ENCODE measurements at places on chromosomes 12 and 14. TPM values are rescaled to one million over a fixed set of nuclear protein-coding genes. Genes with fewer than 3 reads are reported as not detected.

Gene MMAB
- total RNA-seq: 29.3 TPM

Gene OR6C76
- not detected for total RNA-seq

Gene DPPA3
- total RNA-seq: not detected

Gene PLA2G1B
- not detected for total RNA-seq

Gene CLEC9A
- not detected for total RNA-seq

Gene BEST3
- 0.29 TPM for total RNA-seq

Measured in Daoy (cell line).